Spinal cord (tissue), 10 donors: ENCODE measurements at places on chromosomes 7 and 10. TPM values are rescaled to one million over a fixed set of nuclear protein-coding genes. Genes with fewer than 3 reads are reported as not detected.

Gene C10orf95
- not detected for total RNA-seq

Gene ATP6V0A4
- total RNA-seq, result 1.3 TPM

Gene OR2A7
- total RNA-seq, result 1.5 TPM

Gene SLF2
- total RNA-seq, result 64.2 TPM

Gene CACUL1
- 33.7 TPM for total RNA-seq

Gene SEC31B
- total RNA-seq, result 6.4 TPM

Gene PLEKHS1
- not detected for total RNA-seq

Gene ARMC10
- total RNA-seq, result 46.5 TPM

Gene SPDYE2B
- total RNA-seq, result not detected

Gene LIPK
- not detected for total RNA-seq

Gene FAM25C
- total RNA-seq, result not detected

Gene JCAD
- total RNA-seq, result 169 TPM

Gene MMRN2
- 33.5 TPM for total RNA-seq

Gene EVX1
- not detected for total RNA-seq

Gene RAB19
- 0.44 TPM for total RNA-seq

Gene ANKRD61
- total RNA-seq, result 0.11 TPM

Gene MOGAT3
- total RNA-seq, result not detected

Gene ECHS1
- 94.0 TPM for total RNA-seq

Gene SCIN
- total RNA-seq, result 7.5 TPM
